Hematopoietic multipotent progenitor cell treated with erythropoietin and hydrocortisone succinate and interleukin-3 and kit ligand, for 6 days (in vitro differentiated cells): ENCODE measurements at places on chromosomes 4 and X.

DNA sequence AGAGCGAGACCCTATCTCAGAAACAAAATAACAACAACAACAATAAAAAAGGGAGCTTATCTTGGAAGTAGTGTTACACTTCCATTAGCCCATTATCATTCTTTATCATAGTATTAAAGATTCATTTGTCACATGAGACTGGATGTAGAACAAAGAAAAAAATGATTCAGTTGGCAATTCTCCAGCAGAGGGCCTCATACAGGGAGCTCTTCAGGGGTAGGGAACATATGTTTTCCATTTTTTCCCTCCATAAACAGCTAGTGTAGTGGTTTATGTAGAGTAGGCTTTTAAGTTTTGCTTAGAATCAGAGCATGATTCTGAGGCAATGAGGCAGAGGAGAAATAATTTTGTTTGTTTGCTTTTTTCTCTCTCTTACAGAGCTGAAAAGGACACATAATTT, 5.8 kb downstream of the CPE start:
- DNase-seq: peak; percentile 18

- DNase-seq: peak; percentile 70
Measured at GRCh38 chrX:38717871-38718270, 83.4 kb upstream of the MID1IP1 start.

GRCh38 chr4:145734576-145735346, 54.8 kb downstream of the C4orf51 start:
- no peak for DNase-seq

- no peak for DNase-seq
Measured at GRCh38 chr4:81378386-81378785, 93.3 kb downstream of the RASGEF1B start.

DNA sequence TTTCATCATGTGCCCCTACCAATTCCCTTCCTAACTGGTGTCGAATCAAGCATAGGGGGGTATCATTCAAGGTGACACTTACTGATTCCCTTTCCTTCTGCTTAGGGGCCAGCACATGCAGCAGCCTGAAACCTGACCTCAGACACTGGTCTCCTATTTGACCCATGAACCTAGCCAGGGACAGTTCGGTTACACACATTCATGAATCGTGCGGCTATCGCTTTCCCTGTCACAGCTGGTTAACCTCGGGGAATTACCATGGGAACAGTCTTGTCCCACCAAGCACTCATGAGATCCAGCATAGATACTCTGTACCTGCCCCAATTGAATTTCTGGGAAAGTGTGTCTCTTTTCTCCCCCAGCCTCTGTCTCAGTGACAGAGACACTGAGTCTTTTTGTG, 140.4 kb downstream of the ZNF674 start:
- no peak for DNase-seq

DNA sequence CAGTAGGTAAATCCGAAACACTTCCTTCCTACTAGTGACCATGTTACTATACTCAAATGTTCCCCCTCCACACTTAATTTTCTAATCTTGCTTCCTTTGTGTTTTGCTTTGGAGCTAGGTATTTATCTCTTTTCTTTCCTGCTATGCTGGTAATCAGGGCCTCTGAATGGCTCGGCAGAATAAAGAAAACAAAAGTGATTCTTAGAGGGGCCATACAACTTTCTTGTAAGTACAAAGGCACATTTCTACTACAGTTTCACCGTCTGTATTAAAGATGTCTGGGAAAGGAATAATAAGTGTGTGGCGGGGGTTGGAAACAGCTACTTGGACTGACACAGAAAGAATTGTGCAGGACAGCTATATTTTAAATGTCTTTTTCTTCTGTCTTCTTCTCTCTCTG, 50.3 kb downstream of the GPC3 start:
- no peak for DNase-seq

DNA sequence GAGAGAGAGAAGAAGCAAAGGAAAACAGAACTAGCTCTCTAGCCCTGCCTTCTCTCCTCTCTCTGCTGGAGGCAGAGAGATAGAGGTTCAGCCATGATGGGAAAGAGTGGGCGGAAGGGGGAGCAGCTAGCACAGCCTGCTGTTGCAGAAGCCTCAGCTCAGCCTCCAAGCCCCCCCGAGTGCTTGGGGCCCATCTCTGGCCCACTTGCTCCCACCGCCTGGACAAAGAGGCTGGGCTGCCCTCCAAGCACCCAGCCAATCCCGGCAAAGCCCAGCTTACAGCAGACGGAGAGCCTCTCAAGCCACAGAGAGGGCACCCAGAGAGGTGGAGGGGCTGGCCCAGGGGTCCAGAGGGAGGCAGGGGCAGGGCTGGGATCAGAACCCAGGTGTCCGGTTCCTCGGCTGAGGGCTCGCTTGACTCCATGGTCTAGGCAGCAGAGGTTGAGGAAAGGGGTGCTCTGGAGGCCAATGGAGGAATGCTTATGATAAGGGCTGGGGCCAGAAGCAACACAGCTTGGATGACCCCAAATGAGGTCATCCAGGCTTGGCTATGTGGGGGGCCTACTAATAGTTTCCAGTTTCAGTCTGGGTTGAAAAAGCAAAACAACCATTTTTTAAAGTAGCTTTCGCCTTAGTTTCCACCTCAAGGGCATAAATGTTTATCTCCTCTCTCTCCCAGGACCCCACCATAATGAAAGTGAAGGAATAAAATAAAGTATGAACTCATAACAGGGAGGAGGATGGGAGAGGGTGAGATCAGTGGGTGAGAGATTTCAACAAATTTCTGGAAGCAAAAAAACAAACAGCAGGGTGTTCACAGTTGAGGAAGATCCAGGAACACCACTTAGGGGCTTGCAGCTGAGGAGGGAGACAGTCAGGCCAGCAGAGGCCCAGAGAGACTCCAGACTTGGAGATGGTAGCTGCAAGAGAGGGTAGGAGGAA, 24.9 kb upstream of the IQSEC2 start:
- no peak for DNase-seq

DNA sequence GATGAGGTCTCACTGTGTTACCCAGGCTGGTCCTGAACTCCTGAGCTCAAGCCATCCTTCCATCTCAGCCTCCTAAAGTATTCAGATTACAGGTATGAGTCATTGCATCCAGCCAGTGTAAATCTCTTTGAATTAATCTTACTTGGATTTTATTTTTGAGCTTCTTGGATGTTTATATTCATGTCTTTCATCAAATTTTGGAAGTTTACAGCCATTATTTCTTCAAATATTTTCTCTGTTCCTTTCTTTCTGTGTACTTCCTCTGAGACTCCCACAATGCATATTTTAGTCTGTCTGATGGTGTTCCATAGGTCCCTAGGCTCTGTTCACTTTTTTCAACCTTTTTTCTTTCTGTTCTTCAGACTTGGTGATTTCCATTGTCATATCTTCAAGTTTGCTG, 34.9 kb downstream of the ZCCHC13 start:
- no peak for DNase-seq

- DNase-seq: no peak
Measured at GRCh38 chr4:80043541-80043940, 29.5 kb downstream of the ANTXR2 start.

- peak; percentile 11 for DNase-seq
Measured at GRCh38 chr4:78057135-78057599, at the start of gene FRAS1. TSS of gene FRAS1 (plus strand) at chr4:78057323. CDS start at chr4:78058010, 687 bp downstream.

- DNase-seq: no peak
Measured at GRCh38 chr4:7546809-7547367, 112.2 kb upstream of the PSAPL1 start.

GRCh38 chrX:97616883-97617530, 733.3 kb downstream of the RPA4 start:
- DNase-seq: no peak

DNA sequence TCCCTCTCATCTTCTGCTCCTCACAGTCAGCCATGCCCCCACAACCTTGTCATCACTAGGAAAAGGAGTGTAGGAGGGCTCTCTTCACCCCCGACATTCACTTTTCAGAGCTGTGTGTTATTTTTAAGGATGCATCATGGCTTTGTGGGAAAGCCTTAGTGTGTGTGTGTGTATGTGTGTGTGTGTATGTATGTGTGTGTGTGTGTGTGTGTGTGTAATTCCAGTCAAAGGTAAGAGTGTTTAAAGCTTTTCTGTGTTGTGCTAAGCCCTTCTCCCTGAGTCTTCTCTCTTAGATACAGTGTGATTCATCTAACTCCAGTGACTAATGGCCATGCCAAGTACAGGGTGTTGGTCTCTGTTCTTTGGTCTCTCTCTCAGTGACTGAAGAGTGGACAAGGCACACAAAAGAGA, 76.6 kb downstream of the CHIC2 start:
- DNase-seq: no peak

GRCh38 chr4:60133375-60133774, 1066.8 kb upstream of the ADGRL3 start:
- no peak for DNase-seq

DNA sequence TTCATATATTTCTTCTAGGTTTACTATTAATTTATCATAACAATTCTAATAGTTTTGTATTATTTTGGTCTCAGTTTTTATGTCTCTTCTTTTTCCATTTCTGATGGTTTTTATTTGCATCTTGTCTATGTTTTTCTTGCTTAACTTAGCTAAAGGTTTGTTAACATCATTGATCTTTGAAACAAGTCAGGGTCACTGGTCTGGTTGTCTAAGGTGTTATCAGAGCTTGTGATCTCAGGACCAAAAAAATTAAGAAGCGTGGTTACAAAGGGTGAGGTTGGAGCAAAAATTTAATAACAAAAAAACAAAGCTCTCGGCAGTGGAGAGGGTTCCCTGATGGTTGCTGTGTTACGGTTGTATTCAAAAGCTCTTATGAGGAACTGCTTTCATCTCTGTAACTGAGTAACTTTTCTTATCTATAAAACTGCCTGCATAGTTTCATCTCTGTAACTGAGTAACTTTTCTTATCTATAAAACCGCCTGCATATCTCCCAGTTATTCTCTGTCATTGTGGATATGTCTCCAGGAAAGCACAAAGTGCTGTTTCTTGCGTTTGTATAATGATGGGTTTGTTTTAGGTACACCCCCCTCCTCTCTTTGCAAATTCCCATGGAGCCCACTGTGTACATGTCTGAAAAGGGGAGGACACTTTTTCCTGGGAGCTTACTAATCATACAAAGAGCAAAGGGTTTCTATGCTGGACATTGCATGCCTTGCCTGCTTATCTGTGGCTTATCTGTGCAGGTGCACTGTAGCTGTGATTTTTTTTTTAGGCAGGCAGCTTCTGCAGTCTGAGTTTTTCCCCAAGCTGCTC, 62.4 kb upstream of the UGT2B15 start:
- peak; percentile 52 for DNase-seq

DNA sequence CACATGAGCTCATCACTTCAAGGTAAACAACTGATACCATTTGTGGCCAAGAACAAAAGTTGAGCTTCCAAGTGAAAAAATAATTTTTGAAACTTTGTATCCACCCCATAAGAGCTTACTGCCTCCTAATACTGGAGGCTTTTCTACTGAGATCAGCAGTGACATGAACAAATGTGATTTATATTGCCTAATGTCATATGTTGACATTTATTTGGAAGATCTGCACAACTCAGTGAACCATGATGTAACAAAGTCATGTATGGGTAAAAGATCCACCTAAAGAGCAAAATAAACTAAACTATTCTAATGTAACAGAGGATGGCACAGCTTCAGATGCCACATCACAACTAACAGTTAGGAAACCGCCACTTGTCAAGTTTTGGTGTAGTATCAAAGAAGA, 65.8 kb downstream of the AFAP1 start:
- DNase-seq: no peak

DNA sequence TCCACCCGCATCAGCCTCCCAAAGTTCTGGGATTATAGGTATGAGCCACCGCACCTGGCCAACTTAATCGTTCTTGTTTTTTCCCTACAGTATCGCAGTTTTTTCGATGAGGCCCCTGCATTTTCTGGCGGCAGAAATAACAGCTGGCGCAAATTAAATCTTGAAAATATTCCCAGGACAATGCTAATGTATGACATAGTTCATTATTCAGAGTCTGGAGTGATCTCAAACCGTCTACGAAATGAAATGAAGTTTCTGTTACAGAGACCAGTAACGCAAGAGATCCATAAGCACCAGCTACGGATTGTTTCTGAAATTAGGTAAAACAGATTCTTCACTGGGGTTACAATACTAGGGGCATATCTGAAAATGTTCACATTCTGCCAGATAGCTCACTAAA, 27.3 kb downstream of the CXorf58 start:
- DNase-seq: no peak

GRCh38 chr4:41994461-41994985, 4.2 kb downstream of the SLC30A9 start:
- DNase-seq: peak; percentile 46
